ENCODE measurements at places on chromosomes 16 and 17. TPM values are rescaled to one million over a fixed set of nuclear protein-coding genes. Genes with fewer than 3 reads are reported as not detected.

DNA sequence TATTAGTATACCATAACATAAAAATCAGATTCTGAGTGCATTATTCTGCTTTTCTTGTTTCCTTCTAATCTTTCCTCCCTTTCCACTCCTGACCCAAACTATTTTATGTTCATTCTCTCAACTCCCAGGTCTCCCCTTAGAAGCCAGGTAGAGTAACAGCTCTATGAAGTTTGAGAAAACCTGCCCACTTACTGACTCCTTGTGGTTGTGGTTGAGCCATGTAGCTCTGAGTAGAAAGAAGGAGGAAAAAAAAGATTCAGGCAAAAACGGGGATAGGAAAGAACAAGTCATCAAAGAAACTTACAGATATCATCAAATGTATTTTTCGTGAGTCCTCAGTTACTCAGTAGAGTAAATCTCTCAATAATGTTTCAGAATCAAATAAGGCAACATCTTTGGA, 216.7 kb downstream of the PMP22 start:
- no peak for DNase-seq

DNA sequence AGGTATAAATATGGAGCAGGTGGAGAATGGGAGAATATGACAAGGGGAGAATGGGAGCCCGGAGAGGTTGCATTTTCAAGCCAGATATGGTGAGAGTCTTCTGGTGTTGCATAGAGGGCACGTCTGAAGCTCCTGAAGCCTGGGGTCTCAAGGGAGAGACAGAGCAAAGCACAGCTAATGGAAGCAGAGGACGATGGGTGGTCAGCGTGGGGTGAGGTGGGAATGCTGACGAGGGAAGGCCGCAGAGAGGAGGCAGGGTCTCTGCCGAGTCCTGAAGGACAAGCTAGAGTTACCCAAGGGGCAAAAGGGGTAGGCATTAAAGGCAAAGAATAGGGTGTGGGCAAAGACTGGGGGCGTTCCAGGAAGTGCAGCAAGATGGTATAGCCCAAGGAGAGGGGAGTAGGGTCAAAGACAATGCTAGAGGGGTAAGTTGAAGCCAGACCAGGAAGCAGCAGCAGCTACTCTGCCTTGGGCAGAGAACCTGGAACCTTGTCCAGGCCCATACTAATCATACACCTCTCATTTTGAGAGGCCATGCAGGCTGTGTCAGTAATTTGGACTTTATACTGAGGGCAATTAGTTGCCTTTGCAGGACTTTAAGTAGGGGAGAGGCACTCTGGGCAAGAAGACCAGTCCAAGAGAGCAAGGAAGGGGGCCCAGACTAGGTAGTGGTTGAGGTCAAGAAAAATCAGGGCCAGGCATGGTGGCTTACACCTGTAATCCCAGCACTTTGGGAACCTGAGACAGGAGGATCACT, 2.7 kb downstream of the OTOP3 start:
- no peak for DNase-seq

DNA sequence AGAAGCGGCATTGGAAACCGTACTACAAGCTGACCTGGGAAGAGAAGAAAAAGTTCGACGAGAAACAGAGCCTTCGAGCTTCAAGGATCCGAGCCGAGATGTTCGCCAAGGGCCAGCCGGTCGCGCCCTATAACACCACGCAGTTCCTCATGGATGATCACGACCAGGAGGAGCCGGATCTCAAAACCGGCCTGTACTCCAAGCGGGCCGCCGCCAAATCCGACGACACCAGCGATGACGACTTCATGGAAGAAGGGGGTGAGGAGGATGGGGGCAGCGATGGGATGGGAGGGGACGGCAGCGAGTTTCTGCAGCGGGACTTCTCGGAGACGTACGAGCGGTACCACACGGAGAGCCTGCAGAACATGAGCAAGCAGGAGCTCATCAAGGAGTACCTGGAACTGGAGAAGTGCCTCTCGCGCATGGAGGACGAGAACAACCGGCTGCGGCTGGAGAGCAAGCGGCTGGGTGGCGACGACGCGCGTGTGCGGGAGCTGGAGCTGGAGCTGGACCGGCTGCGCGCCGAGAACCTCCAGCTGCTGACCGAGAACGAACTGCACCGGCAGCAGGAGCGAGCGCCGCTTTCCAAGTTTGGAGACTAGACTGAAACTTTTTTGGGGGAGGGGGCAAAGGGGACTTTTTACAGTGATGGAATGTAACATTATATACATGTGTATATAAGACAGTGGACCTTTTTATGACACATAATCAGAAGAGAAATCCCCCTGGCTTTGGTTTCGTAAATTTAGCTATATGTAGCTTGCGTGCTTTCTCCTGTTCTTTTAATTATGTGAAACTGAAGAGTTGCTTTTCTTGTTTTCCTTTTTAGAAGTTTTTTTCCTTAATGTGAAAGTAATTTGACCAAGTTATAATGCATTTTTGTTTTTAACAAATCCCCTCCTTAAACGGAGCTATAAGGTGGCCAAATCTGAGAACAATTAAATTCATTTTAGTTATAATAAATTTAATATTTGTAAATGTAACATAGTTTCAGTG, 1.7 kb downstream of the HEXIM1 start:
- DNase-seq = no peak

- no peak for DNase-seq
These were observed 35.8 kb upstream of the STH start for GRCh38 chr17:45963283-45963682.

DNA sequence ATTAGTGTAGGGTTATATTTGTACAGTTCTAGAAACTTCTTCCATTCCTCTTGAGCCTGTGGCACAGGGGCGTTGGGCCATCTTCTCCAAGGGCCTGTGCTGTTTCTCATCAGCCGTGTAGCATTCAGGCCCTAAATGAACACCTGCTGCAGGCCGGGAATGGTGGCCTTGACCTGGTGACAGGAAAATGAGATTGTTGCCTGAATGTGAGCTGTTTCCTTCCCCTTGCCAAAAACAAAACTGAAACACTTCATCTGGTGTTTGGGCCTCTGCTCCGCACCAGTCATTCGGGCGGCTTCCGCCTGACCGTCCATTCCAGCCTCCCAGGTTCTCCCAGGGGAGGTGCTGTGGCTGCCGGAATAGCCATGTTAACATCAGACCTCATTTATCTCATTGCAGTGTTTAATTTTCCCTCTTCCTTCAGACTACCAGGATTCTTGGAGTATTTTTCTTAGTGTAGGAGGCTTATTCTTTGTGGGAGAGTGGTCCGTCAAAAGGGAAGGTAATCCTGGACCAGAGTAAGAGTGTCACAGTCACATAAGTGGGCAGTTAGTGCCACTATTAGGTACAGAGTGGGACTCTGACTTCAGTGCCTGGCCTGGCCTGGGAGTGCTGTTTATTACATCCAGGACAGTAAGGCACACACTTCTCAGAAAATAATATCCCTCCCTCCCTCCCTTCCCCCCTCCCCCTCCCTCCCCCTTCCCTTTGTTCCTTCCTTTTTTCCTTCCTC, 61.9 kb downstream of the WWP2 start:
- no peak for DNase-seq

GRCh38 chr16:72561-73548, at the start of gene RHBDF1:
TSS of gene RHBDF1 (minus strand) at chr16:72631. CDS start at chr16:65015, 7,616 bp downstream.
- peak; percentile 53 for DNase-seq

DNA sequence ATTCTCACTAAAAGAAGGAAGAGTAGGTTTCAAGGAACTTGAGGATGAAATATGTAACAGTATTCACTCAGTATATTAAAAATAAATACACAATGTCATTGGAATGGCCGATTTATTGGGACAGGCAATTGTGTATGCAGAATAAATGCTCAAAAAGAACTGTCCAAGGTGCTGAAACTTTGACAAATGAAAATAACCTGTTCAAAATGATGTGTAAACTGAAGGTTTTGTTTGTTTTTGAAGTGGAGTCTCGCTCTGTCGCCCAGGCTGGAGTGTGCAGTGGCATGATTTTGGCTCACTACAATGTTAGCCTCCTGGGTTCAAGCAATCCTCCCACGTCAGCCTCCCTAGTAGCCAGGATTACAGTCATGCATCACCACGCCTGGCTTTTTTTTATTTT, 318.7 kb upstream of the RBFOX1 start:
- DNase-seq = no peak

- no peak for DNase-seq
These were observed 14.4 kb downstream of the KIF2B start for GRCh38 chr17:53837131-53837530.

DNA sequence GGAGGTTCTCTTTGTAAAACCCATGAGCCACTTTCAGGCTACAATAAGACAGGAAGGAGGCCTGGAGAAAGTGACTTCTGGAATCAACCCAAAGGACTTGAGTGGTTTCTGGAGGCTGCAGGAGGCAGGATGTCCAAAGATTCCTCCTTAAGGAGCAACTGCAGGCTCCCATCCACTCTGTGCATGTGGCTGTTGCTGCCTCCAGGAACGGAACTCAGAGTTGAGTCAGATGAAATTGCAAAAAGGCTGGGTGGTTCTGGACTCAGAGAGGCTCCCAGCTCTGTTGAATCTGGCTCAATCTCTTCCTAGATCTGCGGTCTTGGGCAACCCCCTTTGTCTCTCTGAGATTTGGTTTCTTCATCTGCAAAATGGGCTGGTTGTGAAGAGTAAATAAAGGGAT, 197.1 kb downstream of the SHISA9 start:
- no peak for DNase-seq

DNA sequence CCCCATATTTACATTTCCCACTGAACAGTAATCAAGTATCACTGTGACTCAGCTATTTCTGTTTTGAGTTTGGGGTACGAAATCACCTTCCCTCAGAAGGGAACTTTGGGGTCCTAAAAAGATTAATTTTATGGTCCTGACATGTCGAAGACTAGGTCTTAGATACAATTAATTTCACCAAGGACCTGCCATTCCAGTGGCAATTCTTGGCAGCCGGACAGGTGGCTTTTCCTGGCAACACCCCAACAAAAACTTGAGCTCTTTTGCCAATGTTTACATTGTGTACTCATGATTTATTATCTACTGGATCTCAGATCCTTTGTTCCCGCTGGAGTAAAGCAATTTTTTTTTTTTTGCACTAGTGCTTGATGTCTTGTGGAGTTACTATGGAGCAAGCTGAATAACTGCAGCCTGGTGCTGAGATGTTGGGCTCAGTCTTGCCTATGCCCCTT, 14.4 kb downstream of the SLFN5 start:
- DNase-seq = no peak

- DNase-seq = no peak
These were observed 219.7 kb upstream of the CPHXL start for GRCh38 chr16:75945916-75946457.

DNA sequence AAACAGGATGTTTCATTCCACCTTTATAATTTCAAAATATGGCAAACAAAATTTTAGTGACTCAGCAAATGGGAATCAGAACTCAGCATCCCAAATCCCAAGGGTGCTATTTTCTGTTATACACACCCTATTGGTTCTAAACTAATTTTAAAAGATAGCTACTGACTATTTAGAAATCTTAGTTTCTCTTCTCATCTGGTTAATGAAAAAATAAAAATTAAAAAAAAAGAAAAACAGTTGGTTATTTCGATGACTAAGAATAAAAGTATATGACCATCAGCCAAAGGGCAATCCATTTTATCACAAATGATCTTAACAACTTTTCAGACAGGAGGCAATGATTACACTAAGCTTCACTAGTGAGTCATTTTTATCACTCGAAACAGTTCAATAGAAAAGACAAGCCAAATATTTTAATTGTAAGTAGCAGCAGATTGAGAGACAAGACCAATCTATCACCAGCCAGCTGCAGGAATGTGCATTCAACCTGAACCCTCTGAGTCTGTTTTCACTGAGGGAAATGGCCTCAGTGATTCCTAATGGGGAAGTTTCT, 15.2 kb downstream of the PHLPP2 start:
- DNase-seq = no peak

- DNase-seq = no peak
These were observed 1.0 kb downstream of the TACO1 start for GRCh38 chr17:63601439-63602371.

GRCh38 chr17:13601776-13602551, at the start of gene HS3ST3A1:
TSS of gene HS3ST3A1 (minus strand) at chr17:13601929. CDS start at chr17:13601129, 800 bp downstream.
- peak; percentile 69 for DNase-seq

DNA sequence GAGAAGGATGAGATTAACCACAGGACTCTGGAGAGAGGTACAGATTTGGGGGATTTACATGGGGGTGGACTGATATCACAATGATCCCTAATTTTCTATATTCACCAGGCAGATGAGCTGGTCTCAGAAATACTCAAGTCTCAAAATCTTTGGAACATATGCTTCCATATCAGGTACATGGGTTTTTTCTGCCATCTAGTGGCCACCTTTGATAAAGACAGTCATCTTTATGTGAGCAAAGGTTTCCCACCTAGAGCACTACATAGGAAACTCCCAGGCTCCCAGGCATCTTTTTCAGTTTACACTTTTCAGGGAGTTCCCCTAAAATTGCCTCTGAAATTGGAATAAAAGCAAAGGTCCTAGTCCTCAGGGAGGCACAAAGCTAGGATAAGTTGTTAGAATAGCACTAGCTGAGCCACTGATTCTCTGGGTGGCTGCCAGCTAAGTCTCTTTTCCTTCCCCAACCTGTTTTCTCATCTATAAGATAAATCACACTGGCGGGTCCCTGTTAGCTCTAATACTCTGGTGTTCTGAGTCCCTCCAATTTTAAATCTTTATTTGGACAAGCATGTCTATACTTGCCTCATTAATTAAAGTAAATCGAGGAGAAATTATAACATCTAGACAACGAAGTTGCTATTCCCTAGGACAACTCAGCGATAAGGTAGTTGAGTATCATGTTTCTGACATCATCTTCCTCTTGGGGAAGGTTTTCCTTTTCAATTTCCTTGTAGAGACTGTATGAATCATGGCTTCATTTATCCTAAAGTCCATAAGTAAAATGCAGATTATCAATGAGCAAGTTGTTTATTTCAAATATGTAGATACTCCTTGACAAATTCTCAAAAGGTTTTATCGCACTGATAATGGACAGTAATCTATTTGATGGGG, 19.0 kb upstream of the MON1B start:
- DNase-seq = no peak

DNA sequence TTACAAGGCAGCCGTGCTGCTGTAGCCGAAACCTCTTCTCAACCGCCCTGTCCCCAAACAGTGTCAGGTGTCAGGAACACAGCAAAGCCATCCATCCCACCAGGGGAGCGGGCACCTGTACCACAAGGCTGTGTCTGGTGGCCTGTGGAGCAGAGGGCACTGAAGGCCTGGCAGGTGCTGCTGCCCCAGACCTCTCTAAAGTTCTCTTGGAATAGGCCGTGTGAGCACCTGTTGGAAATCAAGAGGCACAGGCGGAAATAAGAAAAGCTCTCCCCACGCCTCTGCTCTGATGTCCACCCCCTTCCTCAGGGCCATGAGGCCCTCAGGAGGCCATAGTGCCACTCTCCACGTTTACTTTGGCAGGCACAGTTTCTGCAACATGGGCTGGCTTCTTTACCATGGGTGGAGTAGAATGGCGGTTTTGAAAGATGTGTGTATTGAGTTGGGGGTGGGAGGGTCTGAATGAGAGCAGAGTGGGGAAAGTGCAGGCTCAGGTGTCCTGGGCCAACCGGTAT, 99.9 kb upstream of the ZNF750 start:
- no peak for DNase-seq

GRCh38 chr16:9843424-9844018, 338.7 kb downstream of the GRIN2A start:
- DNase-seq = no peak

ACSM2A gene
- total RNA-seq = not detected

TTLL6 gene
- total RNA-seq = 2.9 TPM

DHX58 gene
- total RNA-seq = 0.43 TPM

ZNHIT3 gene
- total RNA-seq = 43.9 TPM

TP53TG3F gene
- total RNA-seq = not detected

RHBDL1 gene
- total RNA-seq = 5.2 TPM

ARHGAP23 gene
- 2.9 TPM for total RNA-seq

HEATR3 gene
- total RNA-seq = 19.6 TPM
